HepG2 (cell line): ENCODE measurements at places on chromosomes 7 and 10. TPM values are rescaled to one million over a fixed set of nuclear protein-coding genes. Genes with fewer than 3 reads are reported as not detected.

ADCYAP1R1 gene
- not detected in 2 replicates for total RNA-seq

ABCB4 gene
- 10.8 and 32.4 TPM in 2 replicates for total RNA-seq

IFIT1B gene
- not detected in 2 replicates for total RNA-seq

OPN4 gene
- total RNA-seq: not detected in 2 replicates

DNA sequence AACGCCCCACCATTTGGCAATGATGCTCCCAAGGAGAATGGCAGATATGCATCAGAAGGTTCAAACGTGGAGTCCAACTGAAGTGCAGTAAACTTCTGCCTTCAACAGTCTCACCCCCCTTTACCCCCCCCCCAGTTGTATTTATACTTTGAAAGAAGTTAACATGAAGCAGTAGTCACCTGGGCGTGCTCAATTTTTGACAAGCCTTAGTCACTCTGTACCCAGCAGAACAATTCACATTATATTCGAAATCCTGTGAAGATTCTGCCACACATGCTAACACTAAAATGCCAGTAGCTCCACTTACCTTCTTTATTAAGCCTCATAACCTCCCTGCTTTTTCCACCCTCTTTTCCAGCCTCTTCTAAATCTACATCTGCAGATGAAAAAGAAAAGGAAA lies 894 bp downstream of the ATXN7L1 start:
- DNase-seq: no peak

DNA sequence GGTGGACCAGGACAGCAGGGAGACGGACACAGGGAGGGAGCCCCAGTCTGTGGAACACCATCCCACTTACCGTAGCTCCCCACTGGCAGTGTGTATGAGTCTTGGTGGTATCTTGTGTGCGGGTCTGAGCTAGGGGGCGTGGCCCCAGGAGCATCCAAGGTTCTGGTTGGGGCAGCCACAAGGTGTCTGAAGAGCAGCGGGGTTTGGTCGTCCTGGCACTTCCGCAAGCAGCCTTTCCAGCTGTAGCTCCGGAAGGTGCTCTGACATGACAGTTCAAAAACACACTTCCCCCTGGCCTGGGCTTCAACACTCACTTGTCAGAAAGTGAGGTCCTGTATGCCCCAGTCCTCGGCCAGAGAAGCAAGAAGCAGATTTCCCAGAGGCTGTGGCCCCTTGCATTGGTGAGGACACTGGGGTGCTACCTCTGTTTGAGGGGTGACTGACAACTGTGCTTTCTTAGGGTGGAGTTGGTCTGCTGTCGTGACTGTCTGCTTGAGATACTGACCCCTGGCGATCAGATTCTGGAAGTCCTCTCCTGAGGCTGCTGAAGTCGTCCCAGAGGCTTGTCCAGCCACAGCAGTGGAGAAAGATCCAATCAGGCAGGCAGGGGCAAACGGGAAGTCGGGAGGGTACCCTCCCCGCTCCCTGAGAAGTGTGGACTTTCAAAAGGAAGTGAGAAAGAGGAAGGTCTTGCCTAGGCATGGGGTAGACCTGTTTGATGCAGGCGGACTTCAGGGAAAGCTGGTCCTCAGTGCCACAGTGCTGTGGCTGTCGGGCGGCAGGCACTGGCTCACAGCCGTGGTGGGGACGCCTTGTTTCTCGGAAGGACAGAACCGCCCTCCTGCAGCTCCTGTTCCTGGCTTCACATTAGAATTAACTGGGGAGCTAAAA lies 51.4 kb upstream of the PFKFB3 start:
- peak; percentile 36 for DNase-seq

DNA sequence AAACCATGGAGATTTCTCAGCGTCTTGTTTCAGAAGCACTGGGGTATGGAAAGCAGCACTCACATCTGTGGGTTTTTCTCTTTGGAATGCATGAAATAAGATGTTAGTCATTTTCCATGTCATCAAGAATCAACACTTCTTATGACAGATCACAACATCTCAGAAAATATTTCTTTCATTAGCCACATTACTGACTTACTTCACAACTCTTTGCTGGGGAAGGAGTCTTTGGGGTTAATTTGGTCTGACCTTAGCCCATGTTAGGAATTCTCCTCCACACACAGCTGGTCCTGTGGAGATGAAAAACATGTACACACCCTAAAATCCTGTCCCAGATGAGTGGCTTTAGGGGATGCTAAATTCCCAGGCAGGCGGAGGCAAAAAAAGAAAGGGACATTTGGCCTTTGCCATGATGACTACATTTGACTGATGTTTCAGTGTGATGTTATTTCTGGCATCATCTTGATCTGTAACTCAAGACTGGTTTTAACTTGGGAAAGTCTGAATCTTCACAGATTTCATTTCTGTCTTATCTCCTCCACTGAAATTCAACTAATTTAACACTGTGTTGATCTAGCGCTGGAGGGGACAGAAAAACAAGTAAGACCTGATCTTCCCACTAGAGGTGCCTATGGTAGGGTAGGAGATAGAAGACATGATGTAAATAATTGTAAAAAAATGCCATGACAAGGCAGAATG lies 363.2 kb downstream of the PRPF18 start:
- DNase-seq: no peak

GRCh38 chr10:35379226-35380137 lies 43.2 kb downstream of the CCNY start:
- no peak for DNase-seq

- no peak for DNase-seq
These were observed 282.9 kb upstream of the IGFBP3 start for GRCh38 chr7:46203926-46204325.

DNA sequence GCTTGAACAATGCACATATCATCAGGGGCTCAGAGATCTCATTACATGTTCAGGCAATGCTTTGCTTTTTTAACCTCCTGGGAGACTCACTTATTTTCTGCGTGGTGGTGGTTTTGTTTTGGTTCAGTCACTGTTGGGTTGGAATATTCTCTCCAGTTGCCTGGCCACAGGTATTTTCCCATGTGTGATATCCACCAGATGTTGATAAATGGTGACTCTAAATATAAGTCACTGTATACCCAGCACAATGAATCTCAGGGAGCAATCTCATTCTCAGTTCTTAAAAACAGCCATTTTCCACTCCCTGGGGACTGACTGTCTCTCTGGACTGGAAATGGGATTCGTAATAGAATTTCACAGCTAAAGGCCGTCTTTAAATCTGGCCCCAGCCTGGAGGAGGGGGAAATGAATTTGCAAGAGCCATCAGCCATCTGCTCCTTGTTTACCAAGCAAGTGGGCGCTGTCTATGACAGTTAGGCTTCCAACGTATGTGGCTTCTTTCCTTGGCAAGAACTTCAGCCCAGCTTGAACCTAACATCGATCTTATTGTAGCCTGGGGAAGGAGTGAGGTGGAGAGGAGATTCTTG lies 1106.2 kb downstream of the NRG3 start:
- no peak for DNase-seq

DNA sequence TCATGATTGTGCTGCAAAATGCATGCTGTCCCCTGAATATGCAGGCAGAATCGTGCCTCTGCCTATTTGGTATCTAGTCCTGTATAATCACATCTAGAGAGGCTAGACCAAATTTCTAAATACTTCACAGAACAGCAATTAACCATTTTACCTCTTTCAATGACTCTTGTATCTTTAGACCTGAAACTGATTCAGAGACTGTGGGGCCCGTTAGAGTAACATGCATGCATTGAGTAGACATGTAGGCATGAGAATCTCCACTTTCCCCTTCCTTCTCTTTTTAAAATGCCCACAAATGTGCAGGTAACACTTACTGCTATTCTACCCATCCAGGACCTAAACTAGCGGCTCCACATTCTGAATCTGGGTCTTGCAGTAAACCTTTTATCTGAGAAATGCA lies 8.8 kb downstream of the ZNF92 start:
- no peak for DNase-seq
